ENCODE measurements at places on chromosomes 16 and 17.

GRCh38 chr17:56831369-56832095 is 2.2 kb downstream of the C17orf67 start:
- DNase-seq = no peak

DNA sequence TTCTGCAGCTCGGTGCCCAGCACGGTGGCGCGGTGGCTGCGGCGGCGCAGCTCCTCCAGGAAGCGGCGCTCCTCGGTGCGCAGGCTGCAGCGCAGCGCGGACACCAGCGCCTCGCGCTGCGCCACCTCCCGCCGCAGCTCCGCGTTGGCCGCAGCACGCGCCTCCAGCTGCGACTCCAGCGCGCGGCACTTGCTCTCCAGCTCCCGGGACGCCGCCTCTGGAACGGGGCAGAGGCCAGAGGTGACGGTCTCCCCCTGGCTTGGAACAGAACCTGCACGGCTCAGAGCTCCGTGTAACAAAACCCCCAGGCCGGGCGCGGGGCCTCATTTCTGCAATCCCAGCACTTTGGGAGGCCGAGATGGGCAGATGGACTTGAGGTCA is 13.2 kb upstream of the CLUH start:
- DNase-seq = peak; percentile 53

DNA sequence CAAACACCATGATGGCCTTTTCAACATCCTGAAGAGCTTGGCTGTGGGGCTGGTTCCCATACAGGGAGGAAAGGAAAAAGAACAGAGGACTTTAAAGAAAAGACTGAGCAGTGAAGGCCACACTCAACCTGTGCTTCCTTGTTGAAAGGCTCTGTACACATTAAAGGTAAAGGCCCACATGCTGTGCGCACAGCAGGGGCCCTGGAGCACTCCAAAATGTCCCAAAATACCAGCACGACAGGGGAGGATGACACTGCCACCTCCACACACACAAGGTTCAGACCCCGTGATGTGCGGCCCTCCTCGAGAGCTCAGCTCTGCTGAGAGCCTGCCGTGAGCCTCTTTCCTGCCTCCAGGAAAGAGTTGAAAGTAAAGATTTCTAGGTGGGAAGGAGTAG is 36.5 kb downstream of the FANCA start:
- DNase-seq = no peak

GRCh38 chr16:28237754-28238357 is 26.1 kb upstream of the XPO6 start:
- peak; percentile 25 for DNase-seq

DNA sequence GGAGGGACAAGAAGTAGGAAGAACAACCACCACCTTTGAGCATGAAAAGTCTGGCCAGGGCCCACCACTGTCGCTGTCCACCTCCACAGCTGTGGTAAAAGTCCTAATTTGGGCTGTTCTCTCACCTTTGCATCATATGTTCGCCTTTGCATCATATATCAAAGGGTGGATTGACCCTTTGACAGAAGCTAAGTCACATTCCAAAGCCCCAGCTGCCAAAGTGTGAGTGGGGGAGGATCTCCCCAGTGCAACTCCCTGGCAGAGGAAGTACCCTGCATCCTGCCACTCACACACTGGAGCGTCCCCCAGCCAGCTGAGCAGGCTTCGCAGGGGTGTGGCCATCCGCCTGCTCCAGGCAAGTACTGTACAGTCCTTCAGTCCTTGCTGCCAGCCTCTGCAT is 12.7 kb upstream of the SPECC1 start:
- no peak for DNase-seq

- DNase-seq = no peak
Measured at GRCh38 chr16:20327444-20328041, at the start of gene GP2. TSS of gene GP2 (minus strand) at chr16:20327513. CDS start at chr16:20326431, 1,082 bp downstream.

DNA sequence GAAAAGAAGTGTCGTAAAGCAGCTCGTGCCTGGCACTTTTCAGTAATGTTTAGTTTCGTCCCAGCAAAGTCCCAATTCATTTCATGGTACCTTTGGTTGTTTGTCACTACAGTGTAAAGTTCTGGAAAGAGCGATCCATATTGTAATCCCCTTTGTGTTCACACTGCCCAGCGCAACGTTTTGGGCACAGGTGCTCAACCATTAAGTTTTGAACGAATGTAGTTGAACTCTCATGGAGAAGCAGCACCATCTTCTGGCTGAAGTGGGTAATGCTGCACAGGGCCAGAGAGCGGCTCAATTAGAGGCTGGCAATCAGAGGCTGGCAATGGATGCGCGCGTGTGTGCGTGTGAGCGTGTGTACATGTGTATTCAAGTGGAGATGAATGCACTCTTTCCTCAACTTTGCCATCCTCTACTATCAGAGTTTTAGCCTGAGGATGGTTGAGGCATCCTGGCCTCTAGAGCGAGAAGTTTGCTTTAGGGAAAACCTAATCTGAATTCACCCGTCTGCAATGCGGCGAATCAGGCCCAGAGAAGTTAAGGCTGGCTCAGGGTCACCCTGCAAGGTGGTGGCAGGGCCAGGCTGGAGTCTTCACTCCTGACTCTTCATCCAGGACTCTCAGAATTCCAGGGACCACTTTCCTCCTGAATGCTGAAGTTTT is 29.9 kb downstream of the DYNLL2 start:
- DNase-seq = peak; percentile 78
